GM13977 (cell line): ENCODE measurements at places on chromosomes 7 and 10.

DNA sequence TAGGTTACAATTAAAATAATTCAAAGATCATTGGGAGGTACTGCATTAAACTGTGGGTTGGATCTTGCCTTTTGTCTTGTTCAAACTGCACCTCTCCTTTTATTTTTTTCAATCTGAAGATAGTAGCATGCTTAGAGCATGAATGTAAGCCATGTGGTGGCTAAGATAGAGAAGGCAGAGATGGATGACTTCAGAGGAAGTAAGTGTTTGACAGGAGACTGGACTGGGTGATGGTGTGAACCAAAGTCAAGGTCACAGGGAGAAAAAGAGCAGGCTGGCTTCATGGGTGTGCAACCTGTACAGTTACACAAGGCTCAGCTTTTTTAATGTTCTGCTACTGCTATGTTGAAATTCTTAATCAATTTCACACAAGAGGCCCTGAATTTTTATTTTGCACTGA lies 85.6 kb downstream of the ZEB1 start:
- DNase-seq = no peak

- no peak for DNase-seq
Measured at GRCh38 chr10:1180836-1181235, 124.7 kb downstream of the WDR37 start.

- DNase-seq = no peak
Measured at GRCh38 chr10:110005719-110006118, 2.1 kb upstream of the ADD3 start.

- DNase-seq = no peak
Measured at GRCh38 chr7:155870334-155871180, 58.3 kb upstream of the SHH start.

DNA sequence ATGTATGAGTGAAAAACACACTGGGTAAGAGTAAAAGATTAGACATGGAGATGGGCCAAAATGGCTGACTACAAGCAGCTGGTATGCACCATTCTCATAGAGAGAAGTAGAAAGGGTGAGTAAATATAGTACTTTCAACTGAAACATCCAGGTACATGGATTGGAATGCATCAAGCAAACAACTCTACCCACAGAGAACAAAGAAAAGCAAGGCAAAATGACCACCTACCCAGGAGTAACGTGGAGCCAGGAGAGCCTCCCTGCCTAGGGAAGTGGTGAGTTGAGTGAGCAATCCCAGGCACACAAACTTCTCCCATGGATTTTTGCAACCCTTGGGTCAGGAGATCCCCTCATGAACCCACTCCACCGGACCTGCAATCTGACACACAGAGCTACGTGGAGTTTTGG lies 212.8 kb downstream of the PTN start:
- no peak for DNase-seq

DNA sequence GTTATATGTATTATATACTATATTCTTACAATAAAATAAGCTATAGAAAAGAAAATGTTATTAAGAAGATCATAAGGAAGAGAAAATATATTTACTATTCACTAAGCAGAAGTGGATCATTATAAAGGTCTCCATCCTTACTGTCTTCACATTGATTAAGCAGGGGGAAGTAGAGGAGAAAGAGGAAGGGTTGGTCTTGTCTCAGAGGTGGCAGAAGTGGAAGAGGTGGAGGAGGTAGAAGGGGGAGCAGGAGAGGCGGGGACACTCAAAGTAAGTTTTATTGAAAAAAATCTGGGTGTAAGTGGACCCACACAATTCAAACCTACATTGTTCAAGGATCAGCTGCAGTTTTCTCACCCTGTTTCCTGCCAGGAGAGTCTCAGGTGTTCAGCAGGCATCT lies 28.9 kb upstream of the ERCC6 start:
- DNase-seq = no peak

- DNase-seq = no peak
Measured at GRCh38 chr7:108266035-108266434, 135.9 kb upstream of the LAMB4 start.

GRCh38 chr10:124476043-124476725 lies 14.6 kb downstream of the LHPP start:
- DNase-seq = no peak

DNA sequence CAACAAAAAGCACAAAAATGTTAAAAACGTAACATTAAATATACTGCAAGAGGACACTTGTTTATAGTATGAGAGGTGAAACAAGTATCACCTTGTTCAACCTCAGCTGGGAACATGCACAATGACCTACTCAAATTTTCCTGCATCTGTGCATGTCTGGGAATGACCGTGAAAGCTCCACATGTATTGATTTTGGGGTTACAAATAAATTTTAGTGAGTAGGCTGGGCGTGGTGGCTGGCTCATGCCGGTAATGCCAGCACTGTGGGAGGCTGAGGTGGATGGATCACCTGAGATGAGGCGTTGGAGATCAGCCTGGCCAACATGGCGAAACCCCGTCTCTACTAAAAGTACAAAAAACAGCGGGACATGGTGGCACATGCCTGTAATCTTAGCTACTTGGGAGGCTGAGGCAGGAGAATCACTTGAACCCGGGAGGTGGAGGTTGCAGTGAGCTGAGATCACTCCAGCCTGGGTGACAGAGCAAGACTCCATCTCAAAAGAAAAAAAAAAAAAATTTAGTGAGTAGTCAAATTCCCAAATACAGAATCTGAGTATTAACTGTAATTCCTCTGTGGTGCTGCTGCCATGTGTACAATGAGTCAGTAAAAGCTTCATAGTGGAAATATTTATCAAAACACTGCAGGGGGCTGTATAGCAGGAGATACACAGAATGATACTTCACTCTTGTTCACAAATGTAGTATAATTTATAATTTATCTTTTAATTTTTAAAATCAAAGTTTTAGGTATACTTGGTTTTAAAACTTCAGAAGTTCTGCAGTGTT lies 41.1 kb downstream of the SUGCT start:
- no peak for DNase-seq

DNA sequence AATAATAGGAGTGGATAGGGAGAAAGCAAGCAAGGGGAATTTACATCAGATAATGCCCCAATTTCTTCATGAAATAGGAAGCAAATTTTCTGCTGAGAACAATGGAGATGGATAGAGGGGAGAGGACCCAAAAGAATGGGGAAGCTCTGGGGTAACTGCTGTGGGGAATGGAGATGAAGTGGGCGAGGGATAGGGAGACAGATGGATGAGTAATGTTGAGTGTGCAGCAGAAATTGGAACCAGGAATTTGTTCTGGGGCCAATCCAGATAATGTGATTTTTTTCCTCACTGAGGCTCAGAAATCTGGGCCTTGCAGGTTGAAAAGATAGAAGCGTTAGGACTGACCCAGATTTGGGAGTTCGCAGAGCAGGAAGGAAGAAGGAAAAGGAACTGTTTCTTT lies 24.5 kb upstream of the MRC1 start:
- DNase-seq = no peak
